NCI-H526 (cell line): ENCODE measurements at places on chromosomes 7 and 10.

GRCh38 chr7:95553939-95554338, 42.4 kb downstream of the PDK4 start:
- DNase-seq = no peak

- DNase-seq = no peak
Measured at GRCh38 chr7:17946591-17946990, 6.3 kb upstream of the SNX13 start.

- no peak for DNase-seq
Measured at GRCh38 chr7:50317221-50317678, 12.7 kb downstream of the IKZF1 start.

- DNase-seq = no peak
Measured at GRCh38 chr7:16841681-16842080, 36.9 kb upstream of the AGR2 start.

DNA sequence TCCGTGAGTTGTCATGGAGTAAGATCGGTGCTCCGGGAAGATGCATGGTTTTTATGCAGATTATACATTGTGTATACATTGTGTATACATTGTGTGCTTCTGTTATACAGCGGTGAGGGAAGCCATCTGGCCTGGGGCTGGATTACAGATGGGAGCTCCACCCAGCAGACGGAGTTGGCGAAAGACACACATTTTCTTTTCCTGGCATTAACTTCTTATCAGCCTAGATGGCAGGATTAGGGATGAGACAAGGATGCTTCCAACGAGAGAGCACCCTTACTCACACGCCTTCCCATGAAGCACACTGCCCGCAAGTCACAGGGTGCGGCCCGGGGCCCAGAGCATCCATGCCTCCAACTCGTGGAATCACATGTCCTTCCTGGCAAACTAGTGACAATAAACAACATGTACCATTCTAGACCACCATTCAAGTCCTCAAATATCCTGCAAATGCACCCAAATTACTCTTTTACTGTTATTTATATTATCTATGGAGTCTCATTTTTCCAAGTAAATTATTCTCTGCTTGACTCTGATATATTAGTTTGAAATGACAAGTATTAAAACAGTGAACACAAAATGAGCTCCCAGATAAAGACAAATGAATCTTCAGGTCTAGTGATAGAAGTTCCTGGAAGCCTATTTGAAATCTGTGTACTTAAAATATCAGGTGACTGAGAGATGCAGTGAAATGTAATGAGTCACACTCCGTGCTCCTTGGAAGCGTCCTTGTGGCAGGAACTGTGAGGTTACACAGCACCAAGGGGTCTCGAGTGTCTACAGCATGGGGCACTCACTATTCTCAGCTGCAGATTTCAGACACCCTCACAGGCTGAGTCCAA, 29.8 kb upstream of the PPP2R2D start:
- DNase-seq = no peak

DNA sequence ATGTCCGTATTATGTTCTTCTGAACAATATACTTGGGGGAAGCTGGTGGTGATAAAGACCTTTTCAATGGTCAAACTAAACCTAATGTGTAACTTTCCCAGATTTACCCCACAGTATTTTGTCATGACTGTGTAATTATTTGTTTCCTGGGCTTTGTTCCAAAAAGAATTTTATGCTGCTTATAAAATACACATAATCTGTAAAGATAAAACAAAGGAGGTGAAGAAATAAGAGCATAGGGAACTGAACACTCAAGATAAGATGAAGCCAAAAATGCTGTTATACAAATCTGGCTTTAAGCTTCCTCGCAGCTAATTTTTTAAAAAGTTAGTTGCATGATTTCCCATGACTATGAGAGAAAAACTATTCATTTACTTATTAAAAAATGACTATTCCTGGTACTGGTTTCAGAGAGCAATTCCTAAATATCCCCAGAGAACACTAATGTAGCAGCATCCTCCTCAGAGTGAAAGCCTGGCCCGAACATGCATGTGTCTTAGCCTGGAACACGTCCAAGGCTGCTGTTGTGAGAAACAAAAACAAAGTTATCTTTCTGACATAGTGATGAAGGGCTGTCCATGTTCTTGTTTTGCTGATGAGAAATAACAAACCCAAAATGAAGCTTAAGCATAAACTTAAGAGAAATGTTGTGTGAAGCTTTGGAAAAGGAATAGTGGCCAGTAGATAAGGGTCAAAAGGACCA, 33.9 kb downstream of the MALSU1 start:
- DNase-seq = no peak
